ENCODE measurements at places on chromosomes 2 and 18.

GRCh38 chr2:121860033-121860757, 104.7 kb downstream of the TSN start:
- no peak for DNase-seq

- no peak for DNase-seq
Measured at GRCh38 chr2:237695201-237695780, 67.9 kb downstream of the LRRFIP1 start.

- DNase-seq: no peak
Measured at GRCh38 chr2:69977186-69977585, 15.8 kb upstream of the ASPRV1 start.

DNA sequence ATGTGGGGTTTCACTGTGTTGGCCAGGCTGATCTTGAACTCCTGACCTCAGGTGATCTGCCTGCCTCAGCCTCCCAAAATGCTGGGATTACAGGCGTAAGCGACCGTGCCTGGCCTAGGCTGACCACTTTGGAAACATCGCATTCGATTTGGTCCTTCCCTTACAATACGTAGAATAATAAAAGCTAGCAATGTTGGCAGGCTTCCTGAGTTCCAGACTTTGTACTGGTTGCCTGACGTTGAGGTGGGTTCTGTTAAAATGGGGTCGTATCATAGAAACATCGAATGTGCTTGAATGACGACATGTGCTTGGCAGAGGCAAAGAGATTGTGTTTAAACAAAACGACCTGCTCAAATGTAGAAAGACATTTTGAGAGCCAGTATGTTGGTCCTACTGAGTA, 56.1 kb downstream of the LTBP1 start:
- no peak for DNase-seq

DNA sequence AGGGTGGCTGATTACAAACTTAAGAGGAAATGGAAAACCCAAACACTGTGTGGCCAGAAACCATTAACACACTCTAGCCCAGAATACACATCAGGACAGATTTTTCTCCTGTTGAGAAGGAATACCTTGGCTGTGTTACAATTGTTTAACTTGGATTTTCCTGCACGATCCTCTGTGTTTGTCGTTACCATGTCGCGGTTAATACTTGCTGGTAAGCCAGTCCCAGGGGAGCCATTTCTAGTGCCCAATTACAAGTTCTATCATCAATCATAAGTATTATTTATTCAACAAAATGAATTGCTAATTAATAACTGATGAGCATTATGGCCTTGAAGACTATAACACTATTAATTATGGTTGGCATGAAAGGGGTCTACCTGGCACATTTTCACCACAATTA, 146.8 kb downstream of the LNPK start:
- DNase-seq: no peak

DNA sequence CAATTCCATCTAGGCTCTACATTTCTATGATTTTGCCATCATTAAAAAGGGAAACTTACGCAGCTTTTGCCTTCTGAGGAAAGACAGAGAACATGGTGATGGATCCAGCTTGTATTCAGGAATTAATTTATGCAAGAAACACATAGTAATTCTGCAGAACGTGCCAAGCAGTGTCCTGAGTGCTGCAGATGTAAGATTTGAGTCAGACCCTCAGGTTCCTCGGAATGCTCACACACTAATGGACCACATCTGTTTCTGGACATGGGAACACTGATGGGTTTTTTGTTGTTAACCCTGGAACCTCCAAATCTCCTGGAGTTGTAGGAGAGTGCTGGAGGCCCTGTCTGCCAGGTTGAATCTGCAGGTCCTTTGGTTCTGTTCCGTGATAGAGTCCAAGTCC, 132.9 kb downstream of the SETBP1 start:
- DNase-seq: no peak

DNA sequence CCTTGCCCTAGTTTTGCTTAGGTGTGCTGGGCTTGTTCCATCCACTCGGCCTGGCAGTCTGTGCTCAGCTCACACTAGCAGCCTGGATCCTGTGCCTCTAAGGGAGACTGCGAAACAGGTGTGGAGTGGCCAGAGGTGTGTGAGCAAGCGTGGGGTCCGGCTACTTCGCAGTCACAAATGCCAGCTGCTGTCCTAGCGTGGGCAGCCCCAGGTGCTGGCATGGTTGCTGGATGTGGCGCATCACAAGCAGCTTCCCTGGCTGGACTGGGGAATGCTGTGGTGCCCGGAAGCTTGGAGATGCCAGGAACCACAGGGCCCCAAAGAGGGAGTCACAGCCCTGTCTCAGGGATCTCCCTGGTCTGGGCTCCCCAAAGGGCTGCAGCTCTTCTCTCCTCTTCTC, 119.0 kb upstream of the TMEFF2 start:
- no peak for DNase-seq

GRCh38 chr2:9110346-9110884, 96.2 kb upstream of the ASAP2 start:
- no peak for DNase-seq

DNA sequence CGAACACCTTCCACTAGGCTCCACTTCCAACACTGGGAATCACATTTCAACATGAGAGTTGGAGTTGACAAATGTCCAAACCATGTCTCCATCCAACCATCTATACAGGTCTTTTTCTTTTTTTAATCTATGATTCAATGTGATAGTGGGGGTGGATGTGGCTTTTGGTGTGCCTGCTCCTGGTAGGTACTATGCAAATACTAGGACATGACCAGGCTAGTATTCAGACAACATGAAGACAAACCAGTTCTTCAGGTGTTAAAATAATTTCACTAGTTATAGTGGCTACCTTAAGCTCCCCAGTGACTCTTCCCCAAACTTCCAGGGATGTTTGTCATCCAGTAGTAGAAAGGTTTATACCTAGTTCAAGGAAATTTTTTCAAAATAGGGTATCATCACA, 387.5 kb downstream of the CDH2 start:
- DNase-seq: no peak

- DNase-seq: no peak
Measured at GRCh38 chr2:42921721-42922120, 129.3 kb upstream of the HAAO start.

GRCh38 chr2:31980674-31981356, 30.0 kb downstream of the MEMO1 start:
- DNase-seq: peak; percentile 13

DNA sequence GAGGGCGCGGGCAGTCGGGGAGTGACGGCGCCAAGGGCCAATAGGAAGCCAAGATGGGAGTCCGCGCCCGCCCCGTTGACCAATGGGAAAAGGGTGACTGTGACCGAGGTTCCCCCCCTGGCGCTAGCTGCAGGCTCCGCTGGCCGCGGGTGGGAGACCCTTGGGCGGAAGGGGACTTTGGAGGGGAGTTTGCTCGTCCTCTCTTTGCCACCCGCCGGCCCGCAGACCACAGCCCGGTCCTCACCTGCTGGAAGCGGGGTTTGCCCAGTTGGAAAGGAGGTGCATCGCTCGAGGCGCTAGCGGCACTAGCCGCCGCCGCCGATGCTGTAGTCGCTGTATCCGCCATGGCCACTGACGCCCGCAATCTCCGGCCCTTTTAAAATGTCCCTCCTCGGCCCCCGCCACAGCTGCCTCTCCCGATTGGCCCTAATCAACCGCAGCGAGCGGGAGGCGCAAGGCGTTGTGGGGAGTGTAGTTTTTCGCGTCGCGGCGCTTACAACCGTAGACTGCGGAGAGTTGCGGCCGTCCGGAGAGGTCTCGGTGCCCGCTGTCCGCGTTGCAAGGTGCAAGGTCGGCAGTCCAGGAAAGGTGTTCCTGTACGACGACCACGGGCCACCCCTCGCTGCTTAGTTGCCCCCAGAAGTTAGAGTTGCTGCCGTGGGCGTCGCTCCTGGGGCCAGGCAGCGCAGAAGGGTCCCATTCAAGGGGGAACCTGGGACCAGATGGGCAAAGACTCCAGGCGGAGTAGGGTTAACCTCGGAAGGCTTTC, at the start of gene SFXN5:
Gene SFXN5, minus strand, starts transcription at position 353 of the 769 bp plus-strand sequence. Its CDS starts 7 bp downstream, at position 346.
- DNase-seq: peak; percentile 96

- no peak for DNase-seq
Measured at GRCh38 chr2:109459485-109459884, 154.3 kb downstream of the SEPTIN10 start.

GRCh38 chr2:200259577-200259957, 46.9 kb upstream of the SPATS2L start:
- DNase-seq: no peak

DNA sequence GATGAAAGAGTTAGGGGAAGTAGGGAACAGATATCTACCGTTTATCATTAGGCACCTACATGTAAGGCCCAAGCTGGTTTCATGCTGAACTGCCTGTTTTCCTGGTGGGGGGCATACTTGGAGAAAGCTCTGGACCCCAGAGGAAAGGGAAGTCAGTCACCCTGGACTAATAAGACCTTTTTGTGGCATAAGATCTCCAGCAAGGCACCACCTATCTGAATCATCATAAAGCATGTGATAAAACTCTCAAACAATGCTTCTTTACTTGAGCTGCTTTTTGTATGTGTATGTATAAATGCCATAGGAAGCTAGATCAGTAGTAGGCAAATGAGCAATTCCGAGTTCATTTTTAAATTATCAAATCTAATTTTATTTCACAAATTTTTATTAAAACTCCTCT, 104.8 kb downstream of the TANC1 start:
- no peak for DNase-seq

DNA sequence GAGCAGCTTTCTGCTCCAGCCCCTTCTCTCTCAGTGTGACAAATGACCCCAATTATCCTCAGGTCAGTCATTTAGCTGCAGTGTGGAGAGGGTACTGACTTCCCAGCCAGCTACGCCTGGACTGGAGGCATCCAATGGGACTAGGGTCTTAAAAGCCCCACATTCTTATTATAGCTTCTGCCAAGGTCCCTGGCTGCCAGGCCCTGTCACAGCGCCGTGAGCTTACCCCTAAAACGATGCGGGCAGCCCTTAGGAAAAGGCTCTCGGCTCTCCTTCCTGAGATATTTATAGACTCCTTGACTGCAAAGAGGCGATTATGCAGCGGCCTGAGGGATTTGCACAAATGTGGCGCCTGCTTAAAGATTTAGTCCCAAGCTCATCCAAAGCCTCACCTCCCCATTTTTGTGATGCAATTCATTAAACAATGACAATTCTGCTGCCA, 69.2 kb upstream of the EDAR start:
- DNase-seq: no peak

Data from memory B cell (primary cell).